ENCODE measurements at places on chromosomes 11 and 22. TPM values are rescaled to one million over a fixed set of nuclear protein-coding genes. Genes with fewer than 3 reads are reported as not detected.
A peak's percentile ranks its signal among the peaks of the same experiment; 100 is the strongest.

GRCh38 chr11:111285189-111286091 is 12.9 kb upstream of the POU2AF3 start:
- no peaks in the 10 kb centered on the region for H3K27me3 ChIP-seq
- no peak overlapping the region for H3K4me3 ChIP-seq
- no peak overlapping the region for H3K27ac ChIP-seq
- DNase-seq: no peak

DNA sequence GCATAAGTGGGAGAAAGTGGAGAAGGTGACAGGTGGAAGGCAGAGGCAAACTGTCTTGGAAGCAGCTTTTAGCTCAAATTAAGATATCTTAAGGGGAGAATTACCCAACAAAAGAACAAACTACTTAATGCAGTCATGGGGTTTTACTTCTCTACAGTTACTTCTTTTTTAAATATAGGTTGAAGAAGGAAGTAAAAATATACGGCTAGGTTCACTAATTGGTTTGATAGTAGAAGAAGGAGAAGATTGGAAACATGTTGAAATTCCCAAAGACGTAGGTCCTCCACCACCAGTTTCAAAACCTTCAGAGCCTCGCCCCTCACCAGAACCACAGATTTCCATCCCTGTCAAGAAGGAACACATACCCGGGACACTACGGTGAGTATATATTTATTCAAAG is 40.8 kb downstream of the PDHX start:
- no peak overlapping the region for H3K27ac ChIP-seq
- no peaks in the 10 kb centered on the region for H3K27me3 ChIP-seq
- no peaks in the 10 kb centered on the region for H3K36me3 ChIP-seq
- no peaks in the 10 kb centered on the region for H3K4me1 ChIP-seq
- DNase-seq: no peak
- no peak overlapping the region for H3K4me3 ChIP-seq

P2RX6 gene
- total RNA-seq: 0.72 TPM

UBQLNL gene
- total RNA-seq: 0.88 TPM

GRCh38 chr22:26646158-26646557 is 11.2 kb upstream of the MIAT start:
- no peaks in the 10 kb centered on the region for H3K27me3 ChIP-seq
- no peak overlapping the region for H3K27ac ChIP-seq
- no peaks in the 10 kb centered on the region for H3K36me3 ChIP-seq
- H3K4me1 ChIP-seq: no peaks in the 10 kb centered on the region
- DNase-seq: no peak

DNA sequence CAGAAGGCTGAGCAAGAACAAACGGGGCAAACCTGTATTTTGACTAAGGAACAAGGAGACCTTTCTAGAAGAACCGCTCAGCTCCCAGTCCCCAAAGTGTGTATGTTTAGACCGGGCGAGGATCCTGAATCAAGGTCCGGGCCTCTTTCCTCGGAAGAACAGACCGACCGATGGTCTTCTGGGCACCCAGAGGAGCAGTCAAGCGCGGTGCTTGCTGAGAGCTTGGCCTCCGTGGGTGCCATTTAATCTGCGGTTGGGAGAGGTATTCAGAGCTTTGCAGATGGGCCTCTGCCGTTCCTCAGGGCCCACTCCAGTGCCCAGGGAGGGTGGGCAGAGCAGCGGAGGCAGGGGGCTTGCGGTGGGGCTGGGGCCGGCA is 26.5 kb upstream of the ATXN10 start:
- H3K27me3 ChIP-seq: no peaks in the 10 kb centered on the region
- H3K4me1 ChIP-seq: no peaks in the 10 kb centered on the region
- no peaks in the 10 kb centered on the region for H3K36me3 ChIP-seq

- H3K36me3 ChIP-seq: no peaks in the 10 kb centered on the region
- H3K4me1 ChIP-seq: peaks cover 12% of the 10 kb centered on the region
- no peak for DNase-seq
- peak overlapping the region; percentile 22 for H3K27ac ChIP-seq
These were observed 35.3 kb downstream of the ZNRF3 start for GRCh38 chr22:28918550-28919271.

GRCh38 chr11:122696662-122697061 is 41.1 kb downstream of the UBASH3B start:
- H3K27ac ChIP-seq: no peak overlapping the region
- no peak for DNase-seq
- no peaks in the 10 kb centered on the region for H3K36me3 ChIP-seq
- H3K4me1 ChIP-seq: no peaks in the 10 kb centered on the region
- no peaks in the 10 kb centered on the region for H3K27me3 ChIP-seq

DDX17 gene
- 377 TPM for total RNA-seq

RFPL3 gene
- not detected for total RNA-seq
